CD4-positive, alpha-beta T cell treated with Interleukin-17A for 4 hours (primary cell): ENCODE measurements at places on chromosomes 1 and 21.

GRCh38 chr1:202788800-202789199 is 19.4 kb downstream of the KDM5B start:
- DNase-seq, result no peak

GRCh38 chr1:221594576-221594975 is 147.3 kb downstream of the DUSP10 start:
- DNase-seq, result no peak

DNA sequence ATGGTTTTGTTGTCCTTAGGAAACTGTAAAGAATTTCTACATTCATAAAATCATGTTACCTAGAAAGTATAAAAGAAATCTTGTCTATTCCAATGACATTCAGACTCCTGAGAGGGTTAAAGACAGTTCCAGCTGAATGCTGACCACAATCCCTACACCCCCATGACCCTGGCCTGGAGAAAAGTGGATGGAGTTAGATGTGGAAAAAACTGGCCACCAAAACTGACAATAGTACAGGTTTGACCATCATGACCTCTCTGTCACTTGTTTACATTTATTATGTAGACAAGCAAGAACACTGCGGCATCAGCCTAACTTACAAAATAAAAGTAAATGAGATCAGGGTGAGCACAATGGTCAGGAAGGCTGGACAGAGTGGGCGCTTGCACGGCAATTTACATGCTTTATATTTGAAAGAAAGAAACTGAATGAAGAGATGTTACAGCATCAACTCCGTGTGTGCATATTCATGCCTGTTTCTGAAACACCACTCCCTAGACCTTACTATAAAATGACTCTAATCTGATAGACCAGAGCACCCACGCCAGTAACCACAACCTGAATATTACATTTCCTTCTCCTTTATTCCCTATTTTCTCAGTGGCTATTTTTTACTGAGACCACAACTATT is 116.0 kb downstream of the ESRRG start:
- DNase-seq, result no peak

DNA sequence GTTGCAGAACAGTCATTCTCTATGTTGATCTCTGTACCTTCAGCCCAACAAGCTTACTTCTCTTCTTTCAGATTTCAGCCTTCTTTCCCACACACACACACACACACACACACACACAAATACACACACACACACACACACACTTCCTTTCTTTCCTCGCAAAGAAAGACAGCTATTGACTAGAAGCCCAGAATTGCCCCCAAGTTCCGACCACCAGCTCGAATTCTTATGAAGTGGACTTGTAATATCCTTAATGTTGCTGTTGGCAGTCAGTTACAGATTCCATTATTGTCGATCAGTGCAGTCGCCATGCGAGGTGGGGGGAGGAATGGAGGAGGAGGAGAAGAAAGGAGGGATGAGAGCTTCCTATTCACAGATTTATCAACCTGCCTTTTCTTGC is 125.5 kb downstream of the CLEC20A start:
- DNase-seq, result no peak

- peak; percentile 68 for DNase-seq
Measured at GRCh38 chr1:228101994-228102790, 933 bp downstream of the C1orf35 start.

- DNase-seq, result no peak
Measured at GRCh38 chr1:156056326-156056849, 1.8 kb downstream of the LAMTOR2 start.

DNA sequence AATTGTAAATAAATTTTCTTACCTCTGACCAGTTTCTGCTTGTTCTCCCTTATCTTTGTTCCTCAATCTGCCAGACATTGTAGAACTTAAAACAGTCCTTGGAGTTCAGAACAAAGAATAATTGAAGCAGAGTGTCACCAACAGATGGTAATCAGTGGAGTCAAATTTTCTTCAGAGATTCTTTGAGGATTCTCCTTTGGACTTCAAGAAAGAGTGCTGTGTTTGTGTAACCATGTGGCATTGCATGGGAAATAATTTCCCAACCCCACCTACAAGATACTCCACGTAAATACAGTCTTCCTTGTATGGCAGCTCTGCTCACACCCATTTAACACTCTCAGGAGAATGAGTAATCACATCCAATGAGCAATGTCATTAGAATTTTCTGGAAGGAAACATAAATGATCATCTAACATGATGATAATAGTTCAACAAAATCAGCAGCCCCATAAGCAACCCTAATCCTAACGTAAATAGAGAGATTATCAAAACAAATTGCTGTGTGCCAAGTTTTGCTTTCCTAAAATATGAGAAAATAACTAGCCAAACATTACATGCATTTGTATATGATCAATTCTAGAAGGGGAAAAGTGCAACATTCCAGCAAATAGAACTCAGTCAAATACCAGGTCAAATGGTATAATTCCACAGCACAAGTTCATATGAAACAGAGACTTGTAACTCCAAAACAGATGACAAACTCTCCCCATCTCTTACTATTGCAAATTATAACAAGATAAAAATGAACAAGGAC is 6.9 kb upstream of the DENND1B start:
- no peak for DNase-seq
